ENCODE measurements at places on chromosomes 4 and X. TPM values are rescaled to one million over a fixed set of nuclear protein-coding genes. Genes with fewer than 3 reads are reported as not detected.

DNA sequence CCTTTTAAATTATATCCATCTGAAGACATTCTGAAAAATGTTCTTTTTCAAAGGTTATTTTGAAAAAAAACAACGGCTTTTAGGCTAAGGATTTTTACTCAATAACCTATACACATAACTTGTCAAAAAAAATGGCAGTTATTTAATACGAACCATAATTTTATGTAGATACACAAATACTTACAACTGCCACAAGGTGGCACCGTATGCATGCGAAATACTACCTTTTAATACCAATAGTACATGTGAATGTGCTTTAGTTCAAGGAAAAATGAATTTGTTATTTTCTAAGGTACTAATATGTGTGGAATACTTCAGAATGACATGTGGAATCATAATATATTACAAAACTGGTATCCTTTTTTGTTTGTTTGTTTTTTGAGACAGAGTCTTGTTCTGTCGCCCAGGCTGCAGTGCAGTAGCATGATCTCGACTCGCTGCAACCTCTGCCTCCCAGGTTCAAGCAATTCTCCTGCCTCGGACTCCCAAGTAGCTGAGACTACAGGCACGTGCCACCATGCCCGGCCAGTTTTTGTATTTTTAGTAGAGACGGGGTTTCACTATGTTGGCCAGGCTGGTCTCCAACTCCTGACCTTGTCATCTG is 4.6 kb upstream of the MAD2L1 start:
- no peak for DNase-seq
- no peaks in the 10 kb centered on the region for H3K36me3 ChIP-seq
- H3K4me1 ChIP-seq: peaks cover 8% of the 10 kb centered on the region
- no peak overlapping the region for H3K27ac ChIP-seq
- no peaks in the 10 kb centered on the region for H3K27me3 ChIP-seq
- H3K4me3 ChIP-seq: no peak overlapping the region

GRCh38 chr4:111127841-111128240 is 505.0 kb upstream of the PITX2 start:
- H3K4me1 ChIP-seq: no peaks in the 10 kb centered on the region
- DNase-seq: no peak
- H3K27ac ChIP-seq: no peak overlapping the region

The VCX gene
- not detected for total RNA-seq

GRCh38 chr4:155666344-155667221 is at the start of gene GUCY1A1:
GUCY1A1 (plus strand) TSS chr4:155666848; CDS start chr4:155696868, 30,020 bp downstream.
- DNase-seq: no peak
- H3K36me3 ChIP-seq: no peaks in the 10 kb centered on the region
- H3K4me1 ChIP-seq: peaks cover 4% of the 10 kb centered on the region
- H3K27ac ChIP-seq: peak within 1 kb of the TSS; percentile 90
- no peaks in the 10 kb centered on the region for H3K27me3 ChIP-seq
- peak within 1 kb of the TSS; percentile 77 for H3K4me3 ChIP-seq

GRCh38 chrX:45758319-45758718 is 557.6 kb upstream of the DIPK2B start:
- no peak overlapping the region for H3K4me3 ChIP-seq
- no peak overlapping the region for H3K27ac ChIP-seq
- no peaks in the 10 kb centered on the region for H3K27me3 ChIP-seq
- no peaks in the 10 kb centered on the region for H3K4me1 ChIP-seq

The TRO gene
- 3.8 TPM for total RNA-seq

DNA sequence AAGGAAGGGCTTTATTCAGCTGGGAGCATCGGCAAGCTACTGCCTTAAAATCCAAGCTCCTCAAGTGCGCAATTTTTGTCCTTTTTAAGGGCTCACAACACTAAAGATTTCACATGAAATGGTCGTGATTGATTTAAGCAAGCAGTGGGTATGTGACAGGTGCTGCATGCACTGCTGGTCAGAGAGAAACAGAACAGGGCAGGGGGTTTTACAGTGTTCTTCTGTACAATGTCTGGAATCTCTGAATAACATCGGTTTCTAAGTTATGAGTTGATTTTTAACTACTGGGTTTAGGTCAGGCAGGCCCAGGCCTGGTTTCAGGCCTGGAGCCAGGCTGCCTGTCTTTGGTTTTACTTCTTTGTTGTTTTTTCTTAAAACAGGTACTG is 6.0 kb downstream of the UGT2B17 start:
- no peaks in the 10 kb centered on the region for H3K27me3 ChIP-seq
- no peaks in the 10 kb centered on the region for H3K4me1 ChIP-seq
- H3K36me3 ChIP-seq: no peaks in the 10 kb centered on the region
- no peak for DNase-seq
- H3K4me3 ChIP-seq: no peak overlapping the region
- no peak overlapping the region for H3K27ac ChIP-seq

The XG gene
- not detected for total RNA-seq

DNA sequence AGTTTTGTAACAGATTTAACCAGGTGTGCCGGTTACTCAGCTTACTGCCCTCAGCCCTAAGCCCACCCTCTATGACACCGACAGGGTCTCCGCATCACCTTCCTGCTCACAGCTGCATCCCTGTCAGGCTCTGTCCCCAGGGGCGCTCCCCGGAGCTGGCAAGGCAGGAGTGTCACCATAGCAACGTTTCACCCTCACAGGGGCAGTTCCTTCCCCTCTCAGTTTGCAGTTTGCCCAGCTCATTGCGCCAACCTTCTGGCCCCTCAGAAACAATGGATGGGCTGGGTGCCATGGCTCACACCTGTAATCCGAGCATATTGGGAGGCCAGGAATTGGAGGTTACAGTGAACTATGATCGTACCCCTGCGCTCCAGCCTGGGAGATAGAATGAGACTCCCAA is 42.6 kb downstream of the RGS12 start:
- H3K27ac ChIP-seq: no peak overlapping the region
- peak; percentile 72 for DNase-seq
- no peak overlapping the region for H3K4me3 ChIP-seq
- H3K36me3 ChIP-seq: no peaks in the 10 kb centered on the region

- peak overlapping the region; percentile 79 for H3K27ac ChIP-seq
- H3K36me3 ChIP-seq: no peaks in the 10 kb centered on the region
- no peaks in the 10 kb centered on the region for H3K4me1 ChIP-seq
- no peaks in the 10 kb centered on the region for H3K27me3 ChIP-seq
These were observed 230.7 kb upstream of the STK26 start for GRCh38 chrX:131792356-131792749.

The STARD8 gene
- total RNA-seq: 20.4 TPM

The TMPRSS11E gene
- not detected for total RNA-seq

The ASMT gene
- total RNA-seq: 0.32 TPM

GRCh38 chr4:100576570-100576969 is 58.7 kb upstream of the EMCN start:
- no peaks in the 10 kb centered on the region for H3K4me1 ChIP-seq
- no peak overlapping the region for H3K27ac ChIP-seq
- H3K27me3 ChIP-seq: no peaks in the 10 kb centered on the region
- no peak overlapping the region for H3K4me3 ChIP-seq

GRCh38 chr4:179750374-179750773 is 2308.1 kb upstream of the AGA start:
- H3K27me3 ChIP-seq: no peaks in the 10 kb centered on the region
- no peaks in the 10 kb centered on the region for H3K36me3 ChIP-seq
- H3K4me1 ChIP-seq: no peaks in the 10 kb centered on the region
- no peak overlapping the region for H3K4me3 ChIP-seq

The CLNK gene
- not detected for total RNA-seq

The FAM200B gene
- 40.4 TPM for total RNA-seq

DNA sequence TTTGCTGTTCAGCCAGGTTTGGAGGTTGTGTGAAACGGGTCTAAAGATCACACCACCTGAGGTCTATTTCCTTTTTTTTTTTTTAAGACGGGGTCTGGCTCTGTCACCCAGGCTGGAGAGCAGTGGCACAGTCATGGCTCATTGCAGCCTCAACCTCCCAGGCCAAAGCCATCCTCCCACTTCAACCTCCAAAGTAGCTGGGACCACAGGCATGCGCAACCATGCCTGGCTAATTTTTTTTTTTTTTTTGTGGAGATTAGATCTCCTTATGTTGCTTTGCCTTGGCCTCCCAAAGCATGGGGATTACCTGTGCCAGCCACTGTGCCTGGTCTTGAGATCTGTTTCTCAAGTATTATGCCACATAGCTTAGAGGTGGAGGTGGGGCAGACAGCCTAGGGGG is 49.2 kb upstream of the ELOVL6 start:
- no peaks in the 10 kb centered on the region for H3K4me1 ChIP-seq
- no peak overlapping the region for H3K27ac ChIP-seq
- DNase-seq: no peak
- no peaks in the 10 kb centered on the region for H3K36me3 ChIP-seq
- no peaks in the 10 kb centered on the region for H3K27me3 ChIP-seq

DNA sequence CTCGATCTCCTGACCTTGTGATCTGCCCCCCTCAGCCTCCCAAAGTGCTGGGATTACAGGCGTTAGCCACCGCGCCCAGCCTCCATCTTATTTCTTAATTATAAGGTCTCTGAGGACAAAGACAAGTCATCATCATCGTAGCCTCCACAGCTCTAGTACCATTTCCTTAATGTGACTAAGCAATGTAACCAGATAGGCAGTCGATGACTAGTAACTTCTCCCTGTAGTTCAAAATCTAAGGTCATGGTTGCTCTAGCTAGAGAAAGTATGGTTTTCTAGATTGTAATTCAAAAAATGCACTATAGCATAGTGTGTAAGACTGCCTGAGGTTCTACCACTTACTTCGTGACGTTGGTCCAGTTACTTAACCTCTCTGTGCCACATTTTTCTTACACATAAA is 6.9 kb downstream of the SLC39A8 start:
- no peaks in the 10 kb centered on the region for H3K4me1 ChIP-seq
- H3K4me3 ChIP-seq: no peak overlapping the region
- no peak for DNase-seq
- no peaks in the 10 kb centered on the region for H3K36me3 ChIP-seq
- H3K27me3 ChIP-seq: no peaks in the 10 kb centered on the region

The DDX60 gene
- 12.9 TPM for total RNA-seq

GRCh38 chr4:185304944-185305690 is 90.6 kb downstream of the LRP2BP start:
- no peak for DNase-seq
- H3K27ac ChIP-seq: no peak overlapping the region
- no peaks in the 10 kb centered on the region for H3K4me1 ChIP-seq
- H3K27me3 ChIP-seq: no peaks in the 10 kb centered on the region
- no peaks in the 10 kb centered on the region for H3K36me3 ChIP-seq
- H3K4me3 ChIP-seq: no peak overlapping the region

The FAM184B gene
- not detected for total RNA-seq

- no peak overlapping the region for H3K27ac ChIP-seq
- H3K36me3 ChIP-seq: no peaks in the 10 kb centered on the region
- no peaks in the 10 kb centered on the region for H3K27me3 ChIP-seq
- H3K4me3 ChIP-seq: no peak overlapping the region
These were observed 595.2 kb downstream of the MID1IP1 start for GRCh38 chrX:39396358-39396995.

DNA sequence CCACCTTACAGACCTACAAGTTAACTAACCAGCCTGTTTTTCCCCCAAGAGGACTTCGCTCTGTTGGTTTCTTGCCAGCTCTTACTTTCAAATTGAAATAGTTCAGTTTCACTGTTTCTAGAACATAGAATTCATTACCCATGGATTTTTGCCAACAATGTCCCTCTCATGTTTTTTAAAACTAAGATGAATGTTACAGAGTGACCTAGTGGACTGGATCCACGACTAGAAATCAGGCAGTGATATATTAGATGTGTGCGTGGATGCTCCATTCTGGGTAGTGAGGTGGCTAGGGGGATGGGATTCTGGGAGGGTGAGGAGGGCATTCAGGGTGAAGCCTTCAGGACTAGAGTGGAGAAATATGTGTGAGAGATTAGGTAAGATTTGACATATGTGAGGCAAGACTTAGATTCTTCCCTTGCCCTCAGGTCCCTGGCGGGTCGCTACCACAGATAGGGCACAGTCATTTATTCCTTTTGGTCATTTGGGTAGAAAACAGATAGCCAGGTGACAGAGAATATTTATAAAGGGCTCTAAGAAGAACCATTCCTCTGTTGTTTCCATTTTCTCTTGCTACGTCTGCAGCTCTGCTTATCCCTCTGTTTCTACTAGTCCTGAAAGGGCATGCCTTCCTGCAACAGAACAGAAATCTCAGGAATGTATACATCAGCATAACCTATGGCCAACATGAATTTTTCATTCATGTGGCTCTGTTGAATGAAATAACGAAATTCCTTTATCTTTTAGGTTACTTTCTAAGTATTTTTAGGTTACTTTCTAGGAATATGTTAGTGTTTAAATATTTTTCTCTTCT is 15.4 kb upstream of the JADE1 start:
- H3K27ac ChIP-seq: no peak overlapping the region
- H3K4me3 ChIP-seq: no peak overlapping the region
- peak; percentile 74 for DNase-seq
- H3K36me3 ChIP-seq: no peaks in the 10 kb centered on the region
- no peaks in the 10 kb centered on the region for H3K27me3 ChIP-seq
- peaks cover 8% of the 10 kb centered on the region for H3K4me1 ChIP-seq

- H3K4me1 ChIP-seq: no peaks in the 10 kb centered on the region
- no peaks in the 10 kb centered on the region for H3K27me3 ChIP-seq
- no peak for DNase-seq
- H3K27ac ChIP-seq: no peak overlapping the region
- no peaks in the 10 kb centered on the region for H3K36me3 ChIP-seq
These were observed 51.6 kb downstream of the KIT start for GRCh38 chr4:54709400-54709799.

The DDIT4L gene
- total RNA-seq: 1.2 TPM

- no peak overlapping the region for H3K27ac ChIP-seq
- peaks cover 34% of the 10 kb centered on the region for H3K4me1 ChIP-seq
- no peaks in the 10 kb centered on the region for H3K27me3 ChIP-seq
- DNase-seq: no peak
- H3K36me3 ChIP-seq: no peaks in the 10 kb centered on the region
- H3K4me3 ChIP-seq: no peak overlapping the region
These were observed 78.6 kb downstream of the CAMK2D start for GRCh38 chr4:113682730-113683537.

GRCh38 chrX:8688776-8689175 is 43.2 kb downstream of the ANOS1 start:
- no peaks in the 10 kb centered on the region for H3K36me3 ChIP-seq
- no peaks in the 10 kb centered on the region for H3K4me1 ChIP-seq
- no peak for DNase-seq
- H3K4me3 ChIP-seq: no peak overlapping the region
- no peak overlapping the region for H3K27ac ChIP-seq

DNA sequence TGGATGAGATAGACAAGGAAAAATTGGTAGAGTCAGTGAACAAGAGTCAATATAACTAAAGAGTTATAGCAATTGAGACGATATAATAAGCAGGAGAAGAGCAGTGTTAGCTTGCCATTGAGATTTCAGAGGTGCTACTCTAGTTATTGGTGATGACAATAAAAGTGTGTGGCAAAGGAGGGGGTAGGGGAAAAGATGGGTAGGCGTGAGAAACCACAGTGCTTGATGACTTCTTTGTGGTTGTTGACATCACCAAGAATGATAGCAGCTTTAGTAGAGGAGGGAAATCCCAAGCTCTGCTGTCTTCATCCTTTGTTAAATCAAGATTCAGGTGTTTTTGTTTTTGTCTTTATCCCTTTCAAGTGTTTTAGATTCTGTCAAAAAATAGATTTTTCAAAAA is 179.9 kb upstream of the PPP3CA start:
- DNase-seq: no peak
- no peaks in the 10 kb centered on the region for H3K27me3 ChIP-seq
- H3K4me3 ChIP-seq: no peak overlapping the region
- no peaks in the 10 kb centered on the region for H3K36me3 ChIP-seq

- no peak overlapping the region for H3K4me3 ChIP-seq
- no peaks in the 10 kb centered on the region for H3K4me1 ChIP-seq
- H3K27me3 ChIP-seq: no peaks in the 10 kb centered on the region
These were observed 134.1 kb downstream of the KLHL34 start for GRCh38 chrX:21524008-21524407.

All from esophagus muscularis mucosa (tissue), 4 donors.